ENCODE measurements at places on chromosomes 16 and 17.

- peaks cover 40% of the 10 kb centered on the region for H3K4me1 ChIP-seq
- H3K27me3 ChIP-seq, result peaks cover 16% of the 10 kb centered on the region
- H3K27ac ChIP-seq, result peak overlapping the region; percentile 2
- no peaks in the 10 kb centered on the region for H3K36me3 ChIP-seq
- no peak for DNase-seq
- peak overlapping the region; percentile 32 for H3K4me3 ChIP-seq
Observed at GRCh38 chr17:38454532-38454931, 26.3 kb downstream of the ARHGAP23 start.

DNA sequence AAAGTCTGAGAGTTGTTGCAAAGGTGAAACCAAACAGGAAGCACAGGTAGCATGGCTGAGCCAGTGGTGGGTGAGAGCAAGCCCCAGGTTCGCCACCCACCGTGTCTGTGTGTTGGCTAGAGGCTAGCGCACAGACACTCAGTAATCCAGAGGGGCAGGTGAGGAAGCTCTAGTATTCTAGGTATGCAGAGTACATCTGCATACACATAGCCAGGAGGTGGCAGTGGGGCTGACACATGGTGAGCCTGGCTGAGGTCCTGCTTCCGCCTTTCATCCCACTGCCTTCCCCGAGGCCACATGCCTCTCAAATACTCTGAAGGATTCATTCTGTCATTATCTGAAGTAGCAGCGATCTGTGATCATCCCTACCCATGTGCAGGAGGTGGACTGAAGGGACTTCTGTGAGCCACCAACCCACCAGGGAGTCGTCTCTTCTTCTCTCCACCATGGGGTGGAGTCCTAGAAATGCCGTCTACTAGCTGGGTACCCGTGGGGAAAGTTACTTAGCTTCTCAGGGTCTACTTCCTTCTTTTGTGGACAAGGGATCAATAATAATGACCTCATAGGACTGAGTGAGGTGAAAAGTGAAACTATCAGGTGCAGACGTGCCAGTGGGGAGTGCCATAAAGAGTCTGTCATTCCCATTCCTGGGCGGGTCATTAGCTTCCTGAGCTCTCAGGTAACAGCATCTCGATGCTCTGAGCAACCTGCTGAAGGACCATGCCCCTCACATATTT lies 36.0 kb upstream of the ICAM2 start:
- no peak overlapping the region for H3K27ac ChIP-seq
- H3K4me3 ChIP-seq, result no peak overlapping the region
- H3K4me1 ChIP-seq, result peaks cover 3% of the 10 kb centered on the region

DNA sequence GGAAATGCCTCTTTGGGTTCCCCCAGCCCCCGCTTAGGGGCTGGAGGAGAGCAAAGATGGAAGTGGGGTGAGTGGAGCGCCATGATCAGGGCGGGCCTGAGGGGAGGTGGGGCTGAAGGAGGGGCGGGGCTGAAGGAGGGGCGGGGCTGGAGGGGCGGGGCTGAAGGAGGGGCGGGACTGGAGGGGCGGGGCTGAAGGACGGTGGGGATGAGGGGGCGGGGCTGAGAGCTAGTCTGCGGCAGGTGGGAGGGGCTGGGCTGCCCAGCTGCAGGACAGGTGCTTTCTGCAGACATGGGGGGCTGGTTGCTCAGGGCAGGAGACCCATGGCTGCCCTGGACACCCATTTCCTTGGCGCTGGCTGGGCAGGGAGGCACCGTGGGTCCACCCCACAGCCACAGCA lies 39.1 kb upstream of the PABPN1L start:
- no peak overlapping the region for H3K27ac ChIP-seq
- H3K36me3 ChIP-seq, result no peaks in the 10 kb centered on the region
- peaks cover 8% of the 10 kb centered on the region for H3K4me1 ChIP-seq
- H3K4me3 ChIP-seq, result no peak overlapping the region
- H3K27me3 ChIP-seq, result peaks cover 10% of the 10 kb centered on the region

DNA sequence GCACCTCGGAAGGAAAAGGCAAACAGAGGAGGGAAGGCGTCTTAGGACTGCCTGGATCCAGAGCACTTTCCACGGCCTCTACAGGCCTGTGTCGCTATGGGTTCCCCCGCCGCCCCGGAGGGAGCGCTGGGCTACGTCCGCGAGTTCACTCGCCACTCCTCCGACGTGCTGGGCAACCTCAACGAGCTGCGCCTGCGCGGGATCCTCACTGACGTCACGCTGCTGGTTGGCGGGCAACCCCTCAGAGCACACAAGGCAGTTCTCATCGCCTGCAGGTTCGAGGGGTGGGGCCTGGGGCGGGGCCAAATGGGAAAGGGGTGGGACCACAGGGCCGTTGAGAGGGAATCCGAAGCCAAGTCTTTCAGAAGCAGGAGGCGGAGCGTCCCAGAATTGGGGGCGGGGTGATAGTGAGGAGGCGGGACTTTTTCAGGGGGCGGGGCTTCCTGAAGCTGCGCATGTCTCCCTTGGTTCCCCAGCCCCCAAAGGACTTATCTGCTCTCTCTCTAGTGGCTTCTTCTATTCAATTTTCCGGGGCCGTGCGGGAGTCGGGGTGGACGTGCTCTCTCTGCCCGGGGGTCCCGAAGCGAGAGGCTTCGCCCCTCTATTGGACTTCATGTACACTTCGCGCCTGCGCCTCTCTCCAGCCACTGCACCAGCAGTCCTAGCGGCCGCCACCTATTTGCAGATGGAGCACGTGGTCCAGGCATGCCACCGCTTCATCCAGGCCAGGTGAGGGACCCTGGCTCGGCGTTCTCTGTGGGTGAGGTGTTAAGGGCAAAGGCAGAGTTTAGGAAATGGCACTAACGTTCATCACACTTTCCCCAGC lies 939 bp downstream of the BCL6B start:
- no peak overlapping the region for H3K27ac ChIP-seq
- H3K4me1 ChIP-seq, result no peaks in the 10 kb centered on the region
- peaks cover 13% of the 10 kb centered on the region for H3K27me3 ChIP-seq
- H3K36me3 ChIP-seq, result no peaks in the 10 kb centered on the region
- H3K4me3 ChIP-seq, result peak overlapping the region; percentile 60
